ENCODE measurements at places on chromosomes 4 and X.

GRCh38 chrX:20863649-20864048 is 510.6 kb upstream of the CNKSR2 start:
- DNase-seq: no peak

- DNase-seq: no peak
Measured at GRCh38 chrX:140524556-140524955, 19.7 kb upstream of the SOX3 start.

- no peak for DNase-seq
Measured at GRCh38 chrX:13253223-13253622, 66.6 kb downstream of the ATXN3L start.

DNA sequence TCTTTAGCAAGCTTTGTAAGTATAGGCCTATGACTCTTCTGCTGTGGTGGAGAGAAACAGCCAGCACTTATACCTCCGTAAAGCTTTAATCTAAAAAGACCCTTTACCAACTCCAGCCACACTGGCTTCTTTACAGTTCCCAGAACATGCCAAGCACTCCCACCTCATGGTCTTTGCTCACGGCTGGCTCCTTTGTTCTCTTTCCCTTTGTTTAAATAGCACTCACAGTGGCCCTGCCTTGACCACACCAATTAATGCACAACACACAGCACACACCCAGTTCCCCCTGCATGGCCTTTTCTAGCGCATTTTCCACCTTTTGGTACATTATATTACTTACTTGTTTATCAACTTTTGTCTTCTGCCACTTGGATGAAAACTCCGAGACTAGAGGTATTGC is 18.9 kb downstream of the PPID start:
- DNase-seq: no peak

DNA sequence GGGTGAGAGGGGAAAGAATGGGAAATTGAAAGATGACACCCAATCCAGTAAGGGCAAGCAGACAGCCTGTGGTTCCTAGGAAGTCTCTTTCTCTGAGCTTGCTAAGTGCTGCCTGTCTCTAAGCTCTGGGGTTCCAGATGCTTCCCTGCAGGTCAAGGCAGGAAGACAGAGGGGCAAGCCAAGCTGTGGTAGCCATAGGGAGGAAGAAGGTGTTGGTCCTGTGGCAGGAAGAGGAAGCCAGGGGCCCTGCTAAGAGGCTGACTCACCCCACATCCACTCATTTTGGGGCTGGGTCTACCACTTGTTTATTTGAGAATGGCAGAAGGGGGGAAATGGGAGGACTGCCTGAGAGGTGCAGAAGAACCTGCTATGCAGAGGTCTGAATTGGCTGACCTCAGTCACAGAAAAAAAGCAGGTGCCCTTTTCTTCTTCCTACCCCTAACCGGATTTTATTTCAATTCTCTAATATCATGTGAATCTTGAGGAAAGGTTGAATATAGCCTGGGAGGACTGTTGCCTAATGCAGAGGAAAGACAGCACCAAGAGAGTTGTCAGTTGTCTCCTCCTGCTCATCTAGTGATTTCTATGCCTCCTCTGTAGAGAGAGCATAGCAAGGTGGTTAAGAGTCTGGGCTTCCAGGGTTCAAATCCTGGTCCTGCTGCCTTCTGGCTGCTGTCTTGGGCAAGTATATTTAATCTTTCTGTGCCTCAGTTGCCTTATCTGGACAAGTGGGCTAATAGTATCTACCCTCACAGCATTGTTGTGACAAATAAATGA is 27.4 kb downstream of the HOPX start:
- no peak for DNase-seq

GRCh38 chr4:16224264-16225166 is 1.8 kb downstream of the TAPT1 start:
- no peak for DNase-seq

- peak; percentile 29 for DNase-seq
Measured at GRCh38 chr4:47913861-47914219, 543 bp downstream of the NFXL1 start.

DNA sequence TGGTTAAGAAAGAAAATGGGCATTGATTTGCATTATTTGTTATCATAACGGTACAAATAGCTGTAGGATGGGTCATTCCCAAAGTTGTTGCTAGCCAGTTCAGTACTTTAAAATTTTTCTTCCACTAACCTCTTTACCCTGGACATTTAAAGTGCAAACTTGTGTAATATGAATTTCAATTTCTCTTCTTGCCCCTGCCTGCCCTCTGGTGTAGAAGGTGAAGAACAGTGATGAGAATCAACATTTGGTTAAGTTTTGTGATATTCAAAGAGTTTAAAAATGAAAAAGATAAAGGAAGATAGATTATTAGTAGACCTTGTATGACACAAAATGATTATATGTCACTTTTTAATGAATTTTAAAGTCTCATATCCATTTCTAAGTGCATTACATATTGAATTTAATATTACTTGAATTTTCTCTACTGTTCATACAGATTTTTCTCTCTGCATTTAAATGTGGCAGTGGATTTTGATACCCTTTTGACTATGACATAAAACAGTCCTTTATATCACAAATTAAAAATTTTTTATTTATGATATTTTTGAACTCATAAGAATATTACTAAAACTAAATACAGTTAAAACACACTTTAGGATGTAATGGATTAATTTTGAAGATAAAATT is 337.7 kb downstream of the BMPR1B start:
- peak; percentile 20 for DNase-seq

- no peak for DNase-seq
Measured at GRCh38 chr4:124890522-124890921, 178.0 kb upstream of the ANKRD50 start.

DNA sequence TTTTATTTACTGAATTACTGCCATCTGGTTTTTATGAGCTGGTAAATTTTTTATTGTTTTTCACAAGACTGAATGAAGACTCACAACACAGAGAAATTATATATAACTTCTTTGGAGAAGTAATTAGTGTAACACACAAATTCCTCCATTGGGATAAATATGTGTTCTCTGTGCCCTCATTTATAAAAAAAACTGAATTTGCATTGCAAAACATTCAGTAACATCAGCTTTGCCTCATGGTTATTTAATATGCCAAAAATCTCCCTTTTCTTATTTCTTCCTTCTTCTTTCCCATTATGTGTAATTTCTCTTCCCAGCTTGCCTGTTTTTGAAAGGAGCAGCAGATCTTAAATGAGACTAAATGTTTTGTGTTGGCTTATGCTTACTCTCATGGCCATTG is 18.5 kb downstream of the CASP6 start:
- DNase-seq: no peak

GRCh38 chr4:107885865-107886264 is 45.5 kb upstream of the CYP2U1 start:
- DNase-seq: no peak

DNA sequence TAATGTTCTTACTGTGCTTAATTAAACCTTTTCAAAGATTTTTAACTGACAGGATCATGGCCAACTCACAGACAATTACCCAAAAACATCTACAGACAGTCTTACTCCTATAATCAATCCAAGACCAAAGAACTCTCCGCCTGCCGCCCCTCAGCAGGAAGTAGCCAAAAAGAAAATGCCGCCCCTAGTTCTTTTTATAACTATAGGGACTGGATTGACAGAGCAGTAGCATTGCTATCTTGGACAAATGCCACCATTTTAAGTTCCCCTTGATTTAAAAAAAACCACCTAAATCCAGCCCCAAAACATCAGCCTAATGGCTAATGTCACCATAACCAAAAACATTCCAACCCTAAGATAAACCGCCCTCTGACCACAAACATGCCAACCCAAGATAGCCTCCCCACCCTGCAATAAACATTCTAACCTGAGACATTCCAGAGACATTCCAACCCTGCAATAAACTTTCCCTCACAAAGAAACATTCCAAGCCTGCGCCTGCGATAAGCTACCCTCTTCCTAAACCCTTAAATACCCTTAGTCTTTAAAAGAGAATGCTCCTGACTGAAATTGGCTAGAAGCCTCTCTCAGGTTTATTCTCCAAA is 77.0 kb downstream of the COQ2 start:
- no peak for DNase-seq

- DNase-seq: no peak
Measured at GRCh38 chr4:79850626-79851025, 222.4 kb downstream of the ANTXR2 start.

DNA sequence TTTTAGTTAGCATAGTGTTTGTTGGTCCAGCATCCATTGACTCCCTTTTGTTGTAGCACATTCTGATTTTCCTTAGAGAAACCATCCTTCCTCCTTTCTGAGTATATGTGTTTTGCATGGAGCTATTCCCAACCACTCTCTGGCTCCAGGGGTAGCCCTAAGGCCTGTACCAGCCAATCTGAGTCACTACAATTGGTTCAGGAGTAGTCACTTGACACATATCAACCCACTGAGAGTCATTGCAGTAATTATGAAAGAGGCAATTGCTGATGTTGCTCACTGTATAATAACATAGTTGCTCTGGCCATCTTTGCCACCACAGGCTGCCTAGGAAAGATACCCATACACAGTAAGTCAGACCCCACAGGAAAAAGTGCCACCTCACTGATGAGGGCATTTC is 71.2 kb upstream of the GRID2 start:
- no peak for DNase-seq

GRCh38 chr4:156941940-156942548 is 29.6 kb downstream of the PDGFC start:
- DNase-seq: peak; percentile 29
